ENCODE measurements at places on chromosomes 7 and 10.

- no peak for DNase-seq
These were observed 26.1 kb downstream of the PRSS58 start for GRCh38 chr7:142231716-142232115.

GRCh38 chr10:14173391-14173705 lies 157.4 kb downstream of the FRMD4A start:
- no peak for DNase-seq

DNA sequence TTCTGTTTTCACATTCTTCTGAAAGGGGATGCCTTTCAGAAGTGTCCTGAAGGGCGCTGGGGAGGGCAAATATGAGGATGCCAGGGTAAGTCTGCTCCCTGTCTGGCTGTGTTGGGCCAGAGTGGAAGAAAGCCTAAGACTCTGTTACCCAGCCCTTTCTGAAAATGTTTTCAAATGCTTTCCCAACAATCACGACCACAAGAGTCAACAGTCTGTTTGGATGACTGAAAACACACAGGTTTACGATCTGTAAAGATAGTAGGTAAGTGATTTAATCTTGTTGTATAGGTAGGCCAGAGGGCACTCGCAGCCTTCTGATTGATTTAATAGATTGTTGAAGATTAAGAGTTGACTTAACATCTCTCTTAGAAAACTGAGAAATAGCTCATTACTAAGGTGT lies 13.2 kb downstream of the SGPL1 start:
- no peak for DNase-seq

DNA sequence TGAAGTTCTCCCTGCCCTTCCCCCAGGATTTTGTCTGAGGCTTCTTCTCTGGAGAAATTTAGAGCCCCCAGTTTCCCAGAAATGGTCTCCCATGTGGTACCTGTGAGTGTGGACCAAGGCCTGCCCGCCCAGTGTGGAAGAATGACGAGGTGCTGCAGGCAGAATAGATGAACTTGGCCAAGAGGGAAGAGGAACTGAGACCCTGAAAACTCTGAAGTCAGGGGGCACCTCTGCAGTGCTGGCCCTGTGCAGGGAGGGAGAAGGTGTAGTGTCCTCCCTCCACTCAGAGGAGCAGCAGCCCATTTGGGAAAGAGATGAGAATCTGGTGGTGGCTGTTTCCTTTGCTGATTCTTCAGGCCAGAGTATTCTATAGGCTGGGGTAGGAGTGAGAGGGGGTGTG lies 115.2 kb upstream of the PCGF5 start:
- no peak for DNase-seq

DNA sequence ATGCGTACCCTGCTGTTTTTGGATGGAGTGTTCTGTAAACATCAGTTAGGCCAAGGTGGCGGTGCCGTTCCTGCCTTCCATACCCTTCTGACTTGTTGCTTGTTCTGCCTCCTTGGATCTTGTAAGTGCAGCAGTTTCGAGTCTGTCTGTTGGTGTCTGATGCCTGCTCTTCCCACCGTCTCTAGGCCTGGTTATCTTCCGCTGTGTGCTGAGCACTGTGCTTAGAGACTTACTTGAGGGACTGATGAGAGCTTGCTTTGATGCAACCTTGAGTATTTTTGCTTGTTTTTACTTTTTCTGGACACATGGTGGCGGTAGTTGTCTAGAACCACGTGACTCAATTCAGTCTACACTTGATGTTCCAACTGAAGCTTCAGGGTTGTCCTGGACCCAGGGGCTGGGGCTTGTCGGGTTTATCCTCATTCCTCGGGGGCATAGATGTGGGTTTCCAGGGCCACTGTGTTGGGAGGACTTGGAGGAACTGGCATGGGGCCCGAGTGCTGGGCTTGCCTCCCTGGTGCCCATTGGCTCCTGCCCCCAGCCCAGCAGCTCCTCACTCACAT lies 14.4 kb upstream of the SPRN start:
- no peak for DNase-seq

DNA sequence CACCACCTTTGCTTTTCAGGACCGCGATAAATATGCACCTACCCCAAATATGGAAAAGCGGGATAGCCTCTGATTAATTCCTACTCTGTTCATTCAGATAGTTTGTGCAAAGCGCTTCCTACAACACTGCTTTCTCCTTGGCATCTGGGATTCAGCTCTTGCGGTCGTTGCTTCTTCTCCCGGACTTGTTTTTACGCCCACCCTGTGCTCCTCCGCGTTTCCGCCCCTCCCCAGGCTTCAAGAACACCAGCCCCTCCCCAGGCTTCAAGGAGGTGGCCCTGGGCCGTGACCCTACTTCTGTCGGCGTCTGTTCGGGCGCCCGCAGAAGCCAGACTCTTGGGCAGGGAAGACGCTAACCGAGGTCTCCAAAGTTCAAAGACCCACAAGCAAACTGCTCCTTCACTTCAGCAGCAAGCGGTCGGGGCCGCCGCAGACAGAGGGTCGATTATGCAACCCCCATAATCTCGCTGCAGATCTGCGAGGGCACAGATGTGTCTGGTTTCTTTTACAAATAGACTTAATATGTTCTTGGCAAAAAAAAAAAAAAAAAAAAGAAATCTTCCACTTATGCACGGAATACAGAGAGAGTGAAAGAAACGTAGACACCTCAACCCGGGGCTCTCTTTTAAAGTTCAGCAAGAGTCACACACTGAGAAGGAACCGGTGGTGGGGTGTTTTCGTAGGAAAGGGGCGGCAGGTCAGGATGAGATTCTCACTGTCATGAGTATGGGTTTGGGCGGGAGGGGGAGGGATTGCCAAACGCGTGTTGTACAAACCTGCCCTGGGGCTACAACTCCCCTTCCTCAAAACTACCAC lies 1.9 kb downstream of the DLX5 start:
- DNase-seq, result no peak

Data from tibial artery (tissue), 4 donors.